ENCODE measurements at places on chromosomes 6 and 20.
A peak's percentile ranks its signal among the peaks of the same experiment; 100 is the strongest.

- no peak for DNase-seq
These were observed 88.0 kb upstream of the JAG1 start for GRCh38 chr20:10761786-10762185.

GRCh38 chr6:36118550-36119107, 11.7 kb upstream of the MAPK13 start:
- DNase-seq, result no peak

DNA sequence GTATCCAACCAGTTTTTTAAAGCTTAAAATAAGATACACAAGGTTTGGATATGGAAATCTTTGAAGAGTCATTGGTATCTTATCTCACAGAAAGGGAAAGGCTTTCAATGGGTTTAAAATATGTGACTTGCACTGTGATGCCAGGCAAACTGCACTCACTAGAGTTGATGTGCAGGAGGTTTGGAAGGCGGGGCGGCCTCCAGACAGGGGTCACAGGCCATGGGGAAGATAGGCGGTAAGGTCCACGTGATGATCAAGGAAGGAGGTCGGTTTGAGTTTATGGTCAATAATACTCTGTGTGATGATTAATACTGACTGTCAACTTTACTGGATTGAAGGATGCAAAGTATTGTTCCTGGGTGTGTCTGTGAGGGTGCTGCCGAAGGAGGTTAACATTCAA, 9.5 kb upstream of the RAMACL start:
- DNase-seq, result no peak

- DNase-seq, result no peak
These were observed 62.3 kb upstream of the TRAF3IP2 start for GRCh38 chr6:111667931-111668330.

DNA sequence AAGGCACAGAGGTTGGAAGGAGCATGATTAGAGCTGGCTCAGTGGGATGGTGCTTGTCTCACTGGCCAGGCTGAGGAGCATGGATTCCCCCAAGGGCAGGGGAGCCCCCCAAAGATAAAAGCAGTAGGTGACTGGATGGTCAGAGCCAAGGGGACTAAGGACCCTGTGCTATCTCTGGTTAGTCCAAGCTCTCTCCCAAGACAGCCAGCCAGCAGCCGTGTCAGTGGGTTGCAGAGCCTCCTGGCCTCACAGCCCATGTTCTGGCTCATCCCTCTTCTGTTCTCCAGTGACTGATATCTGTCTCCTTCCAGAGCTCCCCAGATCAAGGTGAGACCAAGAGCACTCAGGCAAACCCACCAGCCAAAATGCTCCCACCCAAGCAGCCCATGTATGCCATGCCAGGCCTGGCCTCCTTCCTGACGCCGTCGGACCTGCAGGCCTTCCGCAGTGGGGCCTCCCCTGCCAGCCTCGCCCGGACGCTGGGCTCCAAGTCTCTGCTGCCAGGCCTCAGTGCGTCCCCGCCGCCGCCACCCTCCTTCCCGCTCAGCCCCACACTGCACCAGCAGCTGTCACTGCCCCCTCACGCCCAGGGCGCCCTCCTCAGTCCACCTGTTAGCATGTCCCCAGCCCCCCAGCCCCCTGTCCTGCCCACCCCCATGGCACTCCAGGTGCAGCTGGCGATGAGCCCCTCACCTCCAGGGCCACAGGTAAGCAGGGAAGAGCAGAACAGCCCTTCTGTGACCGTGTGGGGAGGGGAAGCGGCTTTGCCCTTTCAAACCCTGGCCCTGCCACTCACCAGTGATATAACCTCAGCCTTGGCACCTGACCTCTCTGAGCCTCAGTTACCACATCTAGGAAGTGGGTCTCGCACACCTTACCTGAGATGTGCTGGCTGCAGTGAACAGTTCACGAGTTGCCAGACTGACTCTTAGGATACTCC, 121.3 kb downstream of the JPH2 start:
- DNase-seq, result no peak

GRCh38 chr6:19857703-19858102, 20.5 kb downstream of the ID4 start:
- DNase-seq, result no peak

DNA sequence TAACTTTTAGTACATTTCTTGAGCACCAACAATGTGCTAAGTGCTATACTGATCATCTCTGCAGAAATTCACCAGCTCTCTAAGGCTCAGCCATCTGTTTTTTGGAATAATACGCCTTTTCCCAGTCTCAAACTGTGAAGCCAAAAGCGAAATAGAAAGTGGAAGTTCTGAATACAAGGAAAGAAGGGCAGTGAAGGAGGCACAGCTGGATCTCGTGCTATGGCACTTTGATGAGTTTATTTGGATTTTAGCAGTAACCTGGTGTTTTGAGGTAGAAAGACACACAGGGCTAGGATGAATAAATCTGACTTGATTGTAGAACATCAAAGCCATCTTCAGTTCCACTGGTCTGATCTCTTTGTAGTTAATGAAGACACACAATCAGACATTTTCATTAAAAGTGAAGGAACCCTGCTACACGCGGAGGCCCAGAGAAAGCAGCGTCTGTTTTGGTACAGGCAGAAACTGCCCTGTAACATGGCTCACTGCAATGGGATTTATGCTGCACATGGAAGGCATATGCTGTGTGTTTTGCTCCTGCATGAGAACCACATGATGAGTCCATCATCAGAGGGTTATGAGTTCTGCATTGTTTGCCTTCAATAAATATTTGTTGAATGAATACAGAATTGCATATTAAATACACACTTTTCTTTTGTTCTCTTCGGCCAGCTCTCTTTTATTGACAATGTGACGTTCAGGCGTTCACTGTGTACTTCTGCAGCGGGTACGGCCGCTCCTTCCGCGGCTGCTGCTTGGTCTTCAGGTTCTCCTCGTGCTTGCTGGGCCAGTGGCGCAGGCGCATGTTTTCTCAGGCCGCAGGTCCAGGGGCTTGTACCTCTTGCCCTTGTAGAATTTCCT, 100.9 kb downstream of the PREP start:
- no peak for DNase-seq

- no peak for DNase-seq
These were observed 7.8 kb downstream of the SGK1 start for GRCh38 chr6:134309983-134310605.

GRCh38 chr6:161273274-161273751, 548 bp downstream of the AGPAT4 start:
- no peak for DNase-seq

DNA sequence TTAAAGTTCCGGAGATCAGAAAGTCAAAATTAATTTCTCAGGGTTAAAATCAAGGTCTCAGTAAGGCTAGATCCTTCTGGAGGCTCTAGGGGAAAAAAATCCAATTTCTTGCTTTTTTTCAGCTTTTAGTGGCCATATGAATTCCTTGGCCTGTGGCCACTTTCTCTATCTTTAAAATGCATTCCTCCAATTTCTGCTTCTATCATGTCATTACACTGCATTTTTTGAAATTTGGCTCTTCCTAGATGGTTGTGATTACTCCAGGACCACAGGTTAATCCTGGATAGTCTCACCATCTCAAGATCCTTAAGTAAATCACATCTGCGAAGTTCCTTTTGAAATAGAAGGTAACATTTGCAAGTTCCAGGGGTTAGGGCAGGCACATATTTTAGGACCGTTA, 1294.9 kb upstream of the CITED2 start:
- no peak for DNase-seq

DNA sequence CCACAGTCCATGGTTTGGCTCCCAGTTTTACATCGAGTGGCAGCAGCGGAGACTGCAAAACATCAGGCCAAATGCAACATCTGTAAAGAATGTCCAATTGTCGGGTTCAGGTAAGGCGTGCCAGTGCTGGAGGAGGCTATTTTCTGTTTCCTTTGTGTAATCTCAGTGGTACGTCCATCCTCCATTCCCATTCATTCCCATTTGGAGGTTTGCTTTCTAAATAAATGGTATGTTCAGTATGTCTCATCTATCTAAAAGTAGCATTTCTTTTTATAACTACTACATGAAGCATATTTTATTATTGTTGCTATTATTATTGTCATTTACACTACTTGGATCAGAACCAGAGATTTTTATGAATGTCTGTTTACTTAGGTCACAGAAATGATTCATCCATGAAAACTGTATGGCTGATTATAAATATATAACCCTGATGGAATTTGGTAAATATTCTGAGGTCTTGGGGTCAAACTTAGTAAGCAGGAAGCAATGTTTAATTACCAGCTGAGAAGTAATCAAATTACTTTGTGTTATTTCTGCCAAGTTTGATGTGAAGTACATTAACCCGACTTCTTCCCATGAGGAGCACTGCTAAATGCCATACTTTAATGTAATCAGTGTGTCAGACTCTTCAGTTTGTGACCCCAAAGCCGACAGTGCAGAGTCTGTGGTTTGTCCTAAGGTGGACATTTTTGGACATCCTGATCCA, 512.9 kb downstream of the UTRN start:
- DNase-seq, result no peak

GRCh38 chr6:157585274-157586087, 204.5 kb downstream of the ZDHHC14 start:
- no peak for DNase-seq

GRCh38 chr20:6921717-6922386, 154.4 kb downstream of the BMP2 start:
- no peak for DNase-seq

DNA sequence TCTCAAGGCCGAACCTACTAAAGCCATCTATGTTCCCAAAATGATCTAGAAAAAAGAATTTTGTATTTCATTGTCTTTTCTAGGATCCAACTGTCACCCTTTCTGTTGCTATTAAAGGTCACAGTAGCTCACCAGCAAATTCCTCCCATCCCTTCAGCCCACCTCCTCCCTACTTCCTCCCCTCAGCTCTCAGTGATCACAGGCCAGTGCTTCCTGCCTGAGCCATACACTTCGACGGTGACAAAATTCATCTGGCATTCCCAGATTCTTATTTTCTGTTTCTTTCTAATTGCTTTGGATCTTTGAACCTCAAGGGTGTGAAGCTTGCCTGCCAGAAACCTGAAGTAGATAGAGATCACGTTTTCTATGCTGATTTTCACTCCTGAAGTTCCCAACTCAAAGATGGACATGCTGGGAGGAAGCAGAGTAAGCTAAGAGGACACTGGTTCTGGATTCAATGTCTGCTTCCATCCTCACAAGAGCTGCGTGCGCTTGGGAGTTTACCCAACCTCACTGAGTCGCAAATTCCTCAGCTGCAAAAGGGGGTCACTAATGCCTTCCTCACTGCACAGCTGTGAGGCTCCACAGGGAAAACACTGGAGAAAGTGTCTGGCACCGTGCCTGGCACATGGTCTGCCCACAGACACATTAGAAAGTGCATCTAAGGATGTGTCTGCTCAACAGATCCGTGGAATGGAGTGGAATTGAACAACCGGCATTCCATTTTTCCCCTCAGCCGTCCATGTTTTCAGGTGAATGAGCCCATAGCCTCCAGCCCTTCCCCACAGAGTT, 34.5 kb downstream of the MDGA1 start:
- no peak for DNase-seq

DNA sequence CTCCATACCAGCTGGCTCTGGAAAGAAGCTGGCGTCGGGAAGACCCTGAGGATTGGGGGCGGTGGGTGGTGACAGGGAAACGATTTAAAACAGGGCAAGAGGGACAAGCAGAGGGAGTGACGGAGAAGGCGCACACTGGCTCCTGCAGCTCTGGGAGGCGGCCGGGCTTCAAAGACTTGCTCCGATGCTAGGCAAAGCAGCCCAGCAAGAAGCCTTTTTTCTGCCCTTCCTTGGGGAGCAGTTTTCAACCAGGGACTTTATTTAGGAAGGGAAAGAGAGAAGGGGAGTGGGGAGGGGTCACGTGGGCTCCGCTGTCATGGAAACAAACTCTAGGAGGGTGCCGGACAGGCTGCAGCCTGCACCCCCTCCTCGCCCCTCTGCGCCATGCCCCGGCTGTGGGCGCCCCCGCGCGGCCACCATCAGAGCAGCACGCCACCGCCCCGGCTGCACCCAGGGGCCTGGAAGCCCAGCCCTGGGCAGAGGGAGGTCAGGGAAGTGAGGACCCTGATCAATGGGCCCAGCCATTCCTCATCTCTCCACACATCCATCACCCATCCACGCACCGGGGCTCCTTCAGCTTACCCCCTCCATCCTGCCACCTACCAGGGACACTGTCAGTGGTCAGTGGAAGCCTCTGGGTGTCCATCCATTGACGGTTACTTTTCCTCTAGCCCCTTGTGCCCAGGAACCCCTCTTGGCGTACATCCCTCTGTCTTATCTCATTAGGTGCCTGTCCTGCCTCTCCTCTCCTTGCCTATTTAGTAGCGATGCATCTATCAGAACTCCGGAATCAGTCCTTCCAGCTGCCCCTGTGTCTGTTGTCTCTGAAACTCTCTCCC, 66.6 kb upstream of the CCDC167 start:
- DNase-seq, result peak; percentile 35

- no peak for DNase-seq
These were observed 905 bp downstream of the PPARD start for GRCh38 chr6:35343092-35343834.

DNA sequence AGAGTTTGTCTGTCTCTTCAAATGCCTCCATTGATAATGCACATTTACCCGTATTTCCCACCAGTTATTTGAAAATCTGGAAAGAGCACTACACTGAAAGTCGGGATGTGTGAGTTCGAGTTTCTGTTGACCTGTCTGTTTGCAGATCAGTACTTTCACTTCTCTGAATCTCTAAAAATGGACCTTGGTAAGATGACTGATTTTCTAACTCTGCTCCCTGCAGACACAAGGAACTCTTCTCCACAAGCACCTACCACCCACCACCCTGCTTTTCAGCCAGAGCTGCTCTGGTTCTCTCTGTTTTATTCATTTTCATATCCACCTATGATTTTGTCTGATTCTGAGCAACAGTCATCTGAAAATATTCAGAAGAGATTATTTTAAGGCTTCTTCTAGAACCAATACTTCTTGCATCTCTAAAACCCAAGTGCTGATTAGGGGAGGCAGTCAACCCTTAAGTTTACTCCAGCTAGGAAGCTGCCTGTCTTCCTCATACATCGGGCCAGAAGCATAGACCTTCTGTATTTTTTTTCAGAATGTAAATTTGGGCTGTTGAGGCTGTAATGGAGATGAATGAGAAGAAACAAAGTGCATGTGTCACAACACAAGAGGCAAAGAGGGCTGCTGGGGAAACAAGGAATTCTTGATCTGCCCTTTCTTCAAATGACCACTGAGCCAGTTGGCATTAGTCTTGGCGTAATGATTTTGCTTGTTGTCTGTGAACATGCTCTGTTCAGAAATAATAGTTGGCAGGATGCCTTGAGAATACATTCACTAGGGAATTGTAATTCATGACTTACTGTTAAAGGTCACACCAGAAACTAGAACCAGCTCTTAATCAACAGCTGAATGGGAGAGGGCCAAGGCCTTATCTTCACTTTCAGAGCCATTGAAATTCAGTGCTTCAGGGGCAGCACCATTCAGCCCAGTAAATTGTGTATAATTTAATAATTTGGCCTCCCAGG, 85.4 kb upstream of the MYLIP start:
- no peak for DNase-seq

DNA sequence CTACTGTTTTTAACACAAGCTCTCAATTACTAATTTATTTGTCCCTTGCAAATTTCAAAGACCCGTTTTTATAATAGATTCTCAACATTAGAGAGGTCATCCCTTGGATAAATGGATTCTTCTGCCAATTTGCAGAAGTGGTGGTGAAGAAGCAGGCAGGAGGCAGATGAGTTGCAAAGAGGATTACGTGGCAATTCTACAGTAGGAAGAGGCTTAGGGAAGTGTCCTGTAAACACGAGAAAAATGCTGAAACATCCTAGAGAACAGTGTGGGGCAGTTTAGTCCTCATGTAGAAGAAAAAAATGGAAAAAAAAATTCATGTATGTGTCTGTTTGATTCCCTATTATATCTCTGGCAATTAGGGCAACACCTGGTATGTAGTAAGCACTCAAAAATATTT, 87.6 kb downstream of the BMP2 start:
- no peak for DNase-seq

- DNase-seq, result no peak
These were observed 184.7 kb downstream of the CDH4 start for GRCh38 chr20:61436667-61437279.

Measured in activated naive CD8-positive, alpha-beta T cell treated with anti-CD3 and anti-CD28 coated beads, Interleukin-2, amount 50 U/mL, for 16 hours (primary cell).